ENCODE measurements at places on chromosomes 16 and 17.

- no peak for DNase-seq
Measured at GRCh38 chr17:1518410-1518809, 2.0 kb upstream of the INPP5K start.

DNA sequence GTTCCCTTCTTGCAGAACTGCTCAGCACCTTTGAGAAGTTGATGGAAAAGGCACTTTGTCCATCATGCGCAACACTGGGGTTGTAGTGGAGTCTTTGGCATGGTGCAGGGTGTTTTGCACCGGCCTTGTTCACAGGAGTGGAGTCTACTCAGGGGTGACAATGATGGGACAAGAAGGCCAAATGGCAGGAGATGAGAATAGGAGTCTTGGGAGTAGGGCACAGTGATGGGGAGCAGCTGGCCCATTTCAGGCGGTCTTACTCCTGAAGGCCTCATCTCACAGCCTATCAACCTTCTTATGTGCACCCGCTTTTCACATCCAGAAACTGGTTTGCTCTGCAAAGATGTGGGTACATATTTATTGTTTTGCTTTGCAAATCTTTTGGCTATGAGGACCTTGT, 13.4 kb upstream of the KCNG4 start:
- DNase-seq, result no peak

GRCh38 chr16:84498859-84499620, 5.4 kb downstream of the MEAK7 start:
- no peak for DNase-seq

DNA sequence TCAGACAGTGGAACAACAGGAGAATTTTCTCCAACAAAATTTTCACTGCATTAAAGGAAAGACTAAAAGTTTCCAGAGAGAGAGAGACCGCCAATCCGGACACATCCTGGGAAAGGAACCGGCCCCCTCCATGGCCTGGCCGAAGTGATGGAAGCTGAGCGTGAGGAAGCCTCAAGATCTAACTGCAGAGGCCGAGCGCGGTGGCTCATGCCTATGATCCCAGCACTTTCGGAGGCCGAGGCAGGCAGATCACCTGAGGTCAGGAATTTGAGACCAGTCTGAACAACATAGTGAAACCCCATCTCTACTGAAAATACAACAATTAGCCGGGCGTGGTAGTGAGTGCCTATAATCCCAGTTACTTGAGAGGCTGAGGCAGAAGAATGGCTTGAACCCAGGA, 3.9 kb downstream of the CTRB2 start:
- DNase-seq, result no peak

GRCh38 chr17:80855948-80856862, 135.4 kb upstream of the CHMP6 start:
- DNase-seq, result no peak

- DNase-seq, result no peak
Measured at GRCh38 chr17:7922269-7922844, 6.3 kb upstream of the RNF227 start.

DNA sequence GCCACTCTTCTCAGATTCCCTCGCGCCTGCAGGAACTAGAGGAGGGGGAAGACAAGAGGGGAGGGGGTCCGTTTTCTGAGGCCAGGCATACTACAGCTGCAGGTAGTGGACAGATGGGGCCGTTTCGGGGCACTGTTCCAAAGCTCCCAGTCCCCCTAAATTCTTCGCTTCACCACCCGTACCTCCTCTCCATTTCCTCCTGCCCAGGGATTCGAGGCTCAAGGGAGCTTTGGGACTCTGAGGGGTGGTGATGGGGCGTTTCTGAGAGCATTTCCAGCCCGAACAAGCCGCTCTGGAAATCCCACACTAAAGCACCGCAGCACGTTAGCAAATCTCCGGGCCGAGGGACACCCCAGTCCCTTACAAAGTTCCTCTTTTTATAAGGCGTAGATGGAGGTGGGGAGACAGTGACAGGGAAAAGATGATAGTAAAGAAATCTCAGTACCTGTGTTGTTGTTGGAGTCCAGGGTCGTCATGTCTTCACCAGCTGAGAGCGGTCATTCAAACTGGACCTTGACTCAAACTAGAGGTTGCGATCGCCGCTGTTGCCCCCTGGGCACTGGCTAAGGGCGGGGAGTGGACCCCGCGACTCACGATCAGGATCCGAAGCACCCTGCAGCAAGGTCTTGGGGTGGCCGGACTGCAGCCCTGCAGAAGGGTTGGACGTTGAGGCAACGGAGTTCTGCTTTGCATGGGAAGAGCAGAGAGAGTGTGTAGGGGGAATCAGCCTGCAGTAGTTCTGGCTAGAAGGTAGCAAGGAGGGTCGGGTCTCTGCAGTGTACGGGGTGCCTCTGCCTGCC, 570 bp downstream of the NR1D1 start:
- no peak for DNase-seq

- DNase-seq, result no peak
Measured at GRCh38 chr17:78226055-78226758, 5.2 kb upstream of the TMEM235 start.

DNA sequence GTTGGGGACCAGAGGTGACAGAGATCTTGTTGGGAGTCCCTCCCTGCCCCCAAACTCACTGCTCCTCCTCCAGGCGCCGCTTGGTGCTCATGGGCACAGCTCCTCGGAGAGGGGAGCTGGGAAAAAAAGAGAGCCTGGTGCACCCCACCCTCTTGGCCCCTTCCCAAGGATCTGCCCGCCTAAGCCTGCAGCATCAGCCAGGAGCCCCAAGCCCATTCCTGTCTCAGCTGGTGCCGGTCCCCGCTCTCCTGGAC, 400 bp downstream of the HCFC1R1 start:
- DNase-seq, result no peak

- DNase-seq, result no peak
Measured at GRCh38 chr17:70288540-70289290, 119.4 kb downstream of the KCNJ2 start.

DNA sequence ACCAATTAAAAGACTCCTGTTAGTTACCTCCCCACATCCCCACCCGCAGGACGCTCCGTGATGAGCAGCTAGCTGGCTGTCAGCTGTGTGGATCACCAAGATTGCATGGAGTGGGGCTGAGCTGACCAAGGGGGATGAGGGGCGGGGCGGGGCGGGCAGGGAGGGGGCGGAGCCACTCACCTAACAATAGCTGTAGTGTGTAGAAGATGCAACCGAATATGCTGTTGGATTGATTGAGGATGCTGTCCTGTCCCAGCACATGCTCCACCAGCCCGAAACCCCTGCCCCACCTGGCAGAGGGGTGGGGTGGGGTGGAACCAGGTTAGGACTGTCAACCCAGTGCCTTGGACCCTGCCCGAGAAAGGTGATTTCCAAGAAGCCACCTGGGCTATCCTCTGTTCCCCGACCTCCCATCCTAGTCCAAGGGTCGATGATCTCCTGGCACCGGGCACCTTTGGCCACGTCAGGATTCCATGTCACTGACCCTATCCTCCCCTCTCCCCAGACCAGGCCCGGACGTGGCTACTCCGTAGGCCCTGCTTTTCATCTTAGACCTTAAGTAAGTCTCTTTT, 1.4 kb downstream of the VKORC1 start:
- DNase-seq, result no peak

- DNase-seq, result no peak
Measured at GRCh38 chr16:85072076-85072860, 40.0 kb downstream of the CIBAR2 start.

GRCh38 chr17:35717475-35717874, 14.0 kb upstream of the RASL10B start:
- no peak for DNase-seq

DNA sequence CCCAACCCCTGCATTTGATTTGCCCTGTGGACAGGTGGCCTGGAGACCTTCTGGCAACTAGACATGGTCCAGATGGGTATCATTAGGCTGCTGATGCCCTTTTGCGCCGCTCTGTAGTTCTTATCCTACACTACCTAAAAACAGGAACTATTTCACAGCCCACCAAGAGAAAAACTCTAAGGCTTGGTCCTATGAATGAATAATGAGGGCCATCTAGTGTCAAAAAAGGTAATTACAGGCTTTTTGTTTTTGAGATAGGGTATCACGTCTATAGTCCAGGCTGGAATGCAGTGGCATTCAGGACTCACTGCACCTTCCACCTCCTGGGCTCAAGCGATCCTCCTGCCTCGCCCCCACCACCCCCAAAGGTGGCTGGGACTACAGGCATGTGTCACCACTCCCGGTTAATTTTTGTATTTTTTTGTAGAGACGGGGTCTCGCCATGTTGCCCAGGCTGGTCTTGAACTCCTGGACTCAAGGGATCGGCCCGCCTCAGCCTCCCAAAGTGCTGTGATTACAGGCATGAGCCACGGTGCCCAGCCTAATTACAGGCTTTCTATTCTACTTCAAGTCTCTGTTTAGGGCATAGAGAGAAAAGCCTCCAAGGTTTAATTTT, 20.9 kb downstream of the COIL start:
- DNase-seq, result no peak

- DNase-seq, result no peak
Measured at GRCh38 chr17:16997514-16998429, 25.9 kb upstream of the TNFRSF13B start.

DNA sequence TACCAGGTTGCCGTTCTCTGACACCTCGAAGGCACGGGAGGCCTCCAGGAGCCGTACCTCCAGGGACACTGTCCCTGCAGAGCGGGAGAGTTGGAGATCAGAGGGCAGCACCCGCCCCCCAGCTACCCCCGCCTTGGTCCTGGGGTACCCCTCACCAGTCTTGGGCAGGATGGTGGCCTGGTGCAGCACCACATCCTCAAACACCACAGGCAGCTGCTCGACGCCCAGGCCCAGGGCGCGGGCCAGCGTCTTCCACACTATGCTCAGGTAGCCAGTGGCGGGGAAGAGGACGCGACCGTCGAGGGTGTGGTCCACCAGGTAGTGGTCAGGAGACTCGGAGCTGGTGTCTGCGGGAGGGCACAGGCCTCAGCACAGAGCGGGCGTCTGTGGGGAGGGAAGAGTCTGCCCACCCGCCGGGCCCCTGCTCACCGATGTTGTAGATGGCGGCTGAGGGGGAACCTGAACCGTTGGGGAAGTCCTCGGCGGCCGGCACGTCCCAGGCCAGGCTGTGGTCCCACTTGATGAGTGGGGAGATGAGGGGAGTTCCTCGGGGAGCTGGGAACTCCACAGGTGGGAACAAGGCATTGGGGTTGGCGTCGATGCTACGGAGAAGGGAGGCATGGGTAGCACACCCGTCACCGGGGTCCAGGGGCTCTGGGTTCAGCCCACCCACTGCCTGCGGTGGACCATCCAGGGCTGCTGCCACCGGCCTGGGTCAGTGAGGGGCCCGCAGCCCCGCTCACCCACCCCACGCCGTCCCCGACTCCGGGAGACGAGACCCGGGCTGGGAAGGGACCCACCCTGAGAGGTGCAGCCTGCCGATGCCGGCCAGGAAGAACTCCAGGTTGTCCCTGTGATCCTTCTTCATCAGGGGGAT, 9.8 kb downstream of the FASN start:
- DNase-seq, result no peak

DNA sequence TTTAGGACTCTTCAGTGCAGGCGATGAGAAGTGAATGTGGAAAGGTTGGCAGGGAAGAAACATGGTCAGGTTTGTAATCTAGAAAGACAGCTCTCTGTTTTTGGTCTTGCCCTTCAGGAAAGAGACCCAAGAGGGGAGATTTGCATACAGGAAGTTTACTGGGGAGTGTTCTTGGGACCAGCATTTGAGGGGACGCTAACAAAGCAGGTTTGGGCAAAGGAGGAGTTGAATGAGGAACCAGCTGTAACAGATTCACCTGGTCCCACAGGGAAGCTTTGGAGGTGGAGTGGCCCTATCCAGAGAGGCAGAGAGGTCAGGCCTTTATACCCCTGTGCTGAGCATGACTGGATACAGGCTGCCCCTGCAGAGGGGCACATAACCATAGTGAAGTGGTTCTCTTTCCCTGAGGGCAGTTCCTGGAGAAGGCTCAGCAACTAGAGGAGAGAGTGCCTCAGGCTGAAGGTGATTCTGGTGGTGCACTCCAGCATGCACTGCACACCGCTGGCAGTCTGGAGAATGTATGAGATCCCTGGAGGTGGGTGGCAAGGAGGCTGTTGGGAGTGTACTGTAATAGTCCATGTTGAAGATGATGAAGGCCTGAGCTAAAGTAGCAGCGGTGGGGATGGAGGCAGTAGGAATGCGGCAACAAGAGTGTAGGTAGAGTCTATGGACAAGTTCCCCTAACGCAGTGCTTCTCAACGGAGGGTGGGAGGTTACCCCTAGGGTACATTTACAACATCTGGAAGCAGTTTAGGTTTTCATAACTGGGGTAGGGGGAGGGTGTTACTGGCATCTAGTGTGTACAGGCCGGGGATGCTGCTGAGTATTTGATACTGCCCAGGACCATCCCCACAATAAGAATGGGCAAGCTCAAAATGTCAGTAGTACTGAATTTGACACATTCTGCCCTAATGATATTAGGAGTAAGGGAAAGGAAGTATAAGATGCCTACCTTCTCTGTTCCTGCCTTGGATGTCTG, 37.2 kb downstream of the MAP2K6 start:
- no peak for DNase-seq

GRCh38 chr16:85313526-85314301, 201.4 kb upstream of the CIBAR2 start:
- no peak for DNase-seq

DNA sequence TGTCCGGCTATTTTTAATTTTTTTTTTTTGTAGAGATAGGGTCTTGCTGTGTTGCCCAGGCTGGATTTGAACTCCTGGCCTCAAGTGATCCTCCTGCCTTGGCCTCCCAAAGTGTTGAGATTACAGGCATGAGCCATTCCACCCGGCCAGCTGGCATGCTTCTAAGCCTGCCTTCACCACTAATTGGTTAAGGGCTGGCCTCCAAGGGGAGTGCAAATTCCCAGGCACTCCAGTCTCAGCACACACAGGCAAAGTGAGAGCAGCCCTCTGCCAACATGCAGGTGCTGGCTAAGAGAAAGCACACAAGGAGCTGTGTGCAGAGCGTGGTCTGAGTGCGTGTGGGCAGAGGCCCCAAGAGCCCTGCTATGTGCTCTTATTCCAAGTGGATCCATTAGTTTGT, 149.8 kb upstream of the HS3ST2 start:
- DNase-seq, result no peak

GRCh38 chr17:56431736-56432135, 161.8 kb upstream of the NOG start:
- no peak for DNase-seq

- DNase-seq, result no peak
Measured at GRCh38 chr16:17138801-17139200, 332.0 kb downstream of the XYLT1 start.

- DNase-seq, result no peak
Measured at GRCh38 chr17:27974531-27975145, 67.8 kb upstream of the NLK start.

- peak; percentile 88 for DNase-seq
Measured at GRCh38 chr17:68035131-68035522, 408 bp upstream of the KPNA2 start.

DNA sequence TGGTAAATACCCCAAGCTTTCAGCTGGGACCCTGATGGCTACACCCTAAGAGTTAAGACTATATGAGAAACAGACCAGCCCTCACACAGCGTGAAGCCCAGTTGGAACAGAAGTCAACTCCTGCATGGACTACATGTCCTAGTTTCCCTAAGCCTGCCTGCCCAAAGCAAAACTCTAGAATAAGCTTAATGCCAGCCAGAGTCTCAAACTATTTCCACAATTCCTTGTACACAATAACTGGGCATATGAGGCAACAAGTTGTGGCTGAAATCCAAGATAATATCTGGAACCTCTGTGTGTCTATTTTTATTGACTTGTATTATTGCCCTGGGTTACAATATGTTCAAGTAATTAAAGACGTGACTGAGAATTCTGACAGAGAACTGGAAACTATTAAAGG, 19.4 kb downstream of the MYH10 start:
- DNase-seq, result no peak

Data from NCI-H1417 treated with DMSO at 0.1 percent for 48 hours (cell line).